ENCODE measurements at places on chromosomes 16 and 17.
A peak's percentile ranks its signal among the peaks of the same experiment; 100 is the strongest.

GRCh38 chr16:87359121-87359520, 24.5 kb downstream of the FBXO31 start:
- DNase-seq: no peak

- no peak for DNase-seq
These were observed 26.4 kb downstream of the CASKIN2 start for GRCh38 chr17:75488693-75489510.

DNA sequence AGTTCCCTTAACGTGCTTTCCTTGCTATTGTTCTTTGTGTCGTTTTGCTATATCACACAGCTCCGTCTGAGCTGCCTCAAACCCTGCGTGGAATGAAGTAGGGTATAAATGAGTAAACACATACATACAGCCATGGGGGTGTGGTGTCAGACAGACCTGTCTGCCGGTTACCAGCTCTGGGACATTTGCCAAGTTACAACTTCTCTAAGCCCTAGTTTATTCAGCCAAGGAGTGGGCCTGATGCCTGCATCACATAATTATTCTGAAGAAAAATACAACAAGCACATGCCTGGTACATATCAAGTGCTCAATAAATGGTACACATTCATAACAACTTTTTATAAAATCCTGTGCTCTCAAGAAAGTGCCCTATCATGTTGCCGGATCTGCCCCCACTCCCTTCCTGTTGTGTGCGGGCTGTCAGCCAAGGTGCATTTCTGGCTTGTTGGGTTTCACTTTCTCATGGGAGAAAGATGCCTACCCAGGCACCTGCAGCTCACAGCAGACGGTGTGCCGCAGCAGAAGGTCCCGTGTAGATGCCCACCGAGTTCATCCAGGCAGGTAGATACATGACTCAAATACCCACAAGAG, 30.5 kb downstream of the SMPD3 start:
- DNase-seq: peak; percentile 70

GRCh38 chr16:50485232-50485631, 63.0 kb upstream of the NKD1 start:
- no peak for DNase-seq

DNA sequence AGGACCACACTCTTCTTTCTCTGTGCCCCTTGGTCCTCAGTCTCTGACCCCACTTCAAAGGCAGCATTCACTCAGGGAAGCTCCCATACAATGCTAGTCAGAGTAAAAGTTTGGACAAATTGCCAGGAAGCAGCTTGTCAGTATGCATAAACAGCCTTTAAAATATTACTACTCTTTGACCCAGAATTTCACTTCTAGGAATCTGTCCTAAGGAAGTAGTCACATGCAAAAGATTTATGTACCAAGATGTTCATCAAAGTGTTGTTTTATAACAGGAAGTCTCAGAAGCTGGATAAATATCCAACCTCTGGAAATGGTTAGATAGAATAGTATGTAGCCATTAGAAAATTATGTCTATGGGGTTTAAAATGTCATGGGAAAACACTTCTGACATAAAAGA, 31.0 kb downstream of the MAPT start:
- DNase-seq: no peak

GRCh38 chr16:27980919-27981700, 82.4 kb downstream of the GSG1L start:
- no peak for DNase-seq

- DNase-seq: no peak
These were observed 46.0 kb downstream of the HS3ST2 start for GRCh38 chr16:22859925-22860324.

- no peak for DNase-seq
These were observed 166.4 kb downstream of the TANC2 start for GRCh38 chr17:63132459-63132911.

DNA sequence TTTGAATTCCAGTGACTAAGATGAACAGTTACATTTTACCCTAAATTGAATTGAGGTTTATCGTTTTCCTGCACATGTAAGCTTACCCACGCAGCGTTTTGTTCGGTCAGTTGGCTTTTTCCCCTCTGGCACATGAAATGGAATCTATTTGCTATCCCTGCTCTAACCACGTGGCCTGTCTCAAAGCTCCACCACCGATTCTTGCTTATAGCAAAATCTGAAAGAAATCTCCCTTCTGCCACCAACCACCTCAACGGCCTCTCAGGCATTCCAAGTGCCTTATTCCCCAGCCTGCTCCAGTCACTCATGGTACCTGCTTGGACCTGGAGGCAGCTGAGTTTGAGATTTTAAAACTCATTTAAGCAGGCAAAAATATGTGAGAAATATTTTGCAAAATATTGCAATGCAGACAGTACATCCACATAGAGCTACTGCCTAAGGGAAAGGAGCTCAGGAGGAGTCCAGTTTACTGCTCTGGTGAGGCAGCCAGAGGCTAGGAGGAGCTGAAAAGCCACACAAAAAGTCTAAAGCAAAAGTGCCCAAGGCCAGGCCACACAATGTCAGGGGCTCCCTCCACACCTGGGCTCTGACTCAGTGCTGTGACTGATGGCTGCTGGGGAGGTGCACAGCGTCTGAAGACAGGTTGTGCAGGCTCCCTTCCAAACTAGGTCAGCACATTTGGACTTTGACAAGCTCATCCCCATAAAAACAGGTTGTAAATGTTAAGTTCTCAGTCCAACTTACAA, 26.4 kb downstream of the ARHGAP17 start:
- DNase-seq: no peak

DNA sequence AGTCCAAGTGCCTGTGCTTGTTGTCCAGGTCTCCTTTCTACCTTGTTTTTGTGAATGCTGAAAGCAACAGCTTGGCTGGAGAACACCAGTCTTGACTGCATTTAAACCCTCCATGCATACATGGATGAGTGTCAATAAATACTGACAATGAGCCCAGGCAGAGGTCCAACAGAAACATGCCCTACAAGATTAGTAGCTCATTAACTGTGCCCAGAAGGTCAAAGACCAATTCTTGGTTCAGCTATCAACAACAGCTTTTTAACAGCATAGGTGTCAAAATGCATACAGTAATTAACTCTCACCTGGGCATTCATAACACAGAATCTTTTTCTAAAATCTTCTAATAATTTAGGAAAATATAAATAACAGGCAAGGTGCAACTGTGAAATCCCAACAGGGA, 63.2 kb downstream of the N4BP1 start:
- DNase-seq: no peak

DNA sequence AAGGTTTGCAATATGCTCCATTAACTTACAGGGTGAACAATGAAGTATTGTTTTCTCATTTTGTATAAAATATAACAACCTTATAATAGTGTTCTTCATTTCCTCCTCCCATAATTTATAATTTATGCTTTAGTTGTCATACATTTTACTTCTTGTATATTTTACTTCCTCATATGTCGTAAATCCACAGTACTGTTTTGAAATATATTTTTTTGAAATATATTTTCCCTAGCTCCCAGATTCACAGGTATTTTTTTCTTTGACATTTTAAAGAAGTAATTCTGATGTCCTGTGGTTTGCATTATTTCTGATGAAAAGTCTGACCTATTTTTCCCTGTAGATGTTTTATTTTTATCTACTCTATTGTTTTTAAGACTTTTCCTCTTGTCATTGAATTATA, 52.7 kb downstream of the VMP1 start:
- DNase-seq: no peak

GRCh38 chr17:40291281-40291664, 3.6 kb downstream of the CDC6 start:
- no peak for DNase-seq

GRCh38 chr17:3827124-3827773, 18.8 kb downstream of the NCBP3 start:
- DNase-seq: peak; percentile 77

DNA sequence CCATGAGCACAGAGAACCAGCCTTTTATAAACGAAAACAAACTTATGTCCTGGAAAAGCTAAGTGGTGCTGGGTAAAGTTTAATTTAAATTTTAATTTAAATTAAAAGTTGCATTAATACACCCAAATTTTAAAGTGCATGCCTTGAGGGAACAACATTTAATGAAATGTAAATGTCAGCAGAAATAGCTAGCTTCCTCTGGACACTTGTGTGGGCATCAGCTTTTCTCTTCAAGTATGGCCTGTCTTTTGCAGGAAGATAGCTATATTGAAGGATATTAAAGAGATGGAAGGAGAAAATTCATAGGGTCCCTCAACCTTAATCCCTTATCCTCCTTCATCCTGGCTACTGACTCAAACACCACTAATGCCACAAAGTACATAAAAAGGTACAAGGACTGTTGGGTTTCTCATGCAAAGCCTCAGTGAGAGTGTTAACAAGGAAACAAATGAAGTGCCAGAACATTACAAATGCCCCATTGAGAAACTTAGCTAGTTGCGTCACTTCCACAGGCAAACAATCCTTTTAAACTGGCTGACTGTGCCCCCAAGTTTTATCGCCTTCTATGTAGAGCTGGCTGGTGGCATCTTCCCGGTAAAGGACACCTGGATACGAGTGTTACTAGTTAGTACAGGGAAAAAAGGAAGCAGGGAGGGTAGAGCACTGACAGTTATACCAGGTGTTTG, 14.1 kb downstream of the PHF12 start:
- DNase-seq: no peak

GRCh38 chr17:17532991-17533390, 36.8 kb upstream of the RASD1 start:
- no peak for DNase-seq

GRCh38 chr17:9648521-9649110, 3.3 kb downstream of the USP43 start:
- no peak for DNase-seq

DNA sequence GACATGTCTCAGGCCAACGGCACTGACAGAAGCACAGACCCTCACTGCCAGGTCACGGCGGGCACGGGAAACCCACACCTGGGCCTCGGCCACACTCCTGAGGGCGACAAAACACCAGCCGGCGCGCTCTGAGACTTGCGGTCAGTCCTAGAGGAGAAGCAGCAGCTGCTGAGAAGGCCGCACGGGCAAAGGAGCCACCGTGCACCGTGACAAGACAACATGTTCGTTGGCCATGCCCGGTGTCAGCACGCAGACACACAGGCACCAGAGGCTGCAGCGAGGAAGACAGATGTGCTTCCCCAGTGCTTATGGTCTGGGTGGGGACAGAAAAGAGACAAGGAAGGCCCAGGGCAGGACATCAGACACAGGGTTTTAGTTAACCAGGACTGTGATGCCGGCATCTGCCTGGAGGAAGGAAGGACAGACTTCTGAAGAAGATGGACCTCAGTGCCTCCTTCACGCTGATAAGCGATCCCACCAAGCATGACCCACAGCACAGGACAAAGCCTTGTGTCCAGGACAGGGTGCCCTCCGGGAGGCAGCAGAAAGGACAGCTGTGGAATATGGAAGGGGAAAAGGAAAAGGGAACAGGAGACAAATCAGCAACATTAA, 84.0 kb downstream of the ANKRD11 start:
- DNase-seq: no peak

- DNase-seq: no peak
These were observed 5.9 kb downstream of the PAM16 start for GRCh38 chr16:4344983-4345835.

All from stimulated activated CD4-positive, alpha-beta T cell treated with anti-CD3 and anti-CD28 coated beads, Interleukin-2, amount 100 ng/mL, for 24 hours (primary cell).